ENCODE measurements at places on chromosomes 1 and 21.

- DNase-seq, result no peak
These were observed 11.6 kb downstream of the IFI6 start for GRCh38 chr1:27660300-27660835.

DNA sequence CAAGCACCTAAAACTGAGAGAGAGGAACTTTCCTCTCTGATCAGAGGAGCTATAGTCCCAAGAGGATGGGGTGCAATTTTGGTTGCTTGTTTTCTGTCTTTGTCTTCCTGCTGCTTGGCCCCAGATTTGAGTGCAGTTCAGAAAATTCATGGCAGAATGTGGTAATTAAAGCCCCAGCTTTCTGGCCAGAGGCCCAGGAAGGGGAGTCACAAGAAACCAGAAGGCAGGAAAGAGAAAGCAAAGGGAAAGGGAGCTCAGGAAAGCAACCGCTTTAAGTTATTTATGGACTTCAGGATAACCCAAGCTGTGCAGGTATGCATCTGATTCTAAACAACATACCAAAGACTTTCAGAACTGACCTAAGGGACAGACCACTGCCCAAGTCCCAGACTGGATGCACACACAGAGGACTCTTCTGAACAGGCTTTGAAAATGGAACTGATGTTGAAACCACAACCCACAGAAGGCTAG is 88.8 kb downstream of the ST3GAL3 start:
- peak; percentile 78 for DNase-seq

DNA sequence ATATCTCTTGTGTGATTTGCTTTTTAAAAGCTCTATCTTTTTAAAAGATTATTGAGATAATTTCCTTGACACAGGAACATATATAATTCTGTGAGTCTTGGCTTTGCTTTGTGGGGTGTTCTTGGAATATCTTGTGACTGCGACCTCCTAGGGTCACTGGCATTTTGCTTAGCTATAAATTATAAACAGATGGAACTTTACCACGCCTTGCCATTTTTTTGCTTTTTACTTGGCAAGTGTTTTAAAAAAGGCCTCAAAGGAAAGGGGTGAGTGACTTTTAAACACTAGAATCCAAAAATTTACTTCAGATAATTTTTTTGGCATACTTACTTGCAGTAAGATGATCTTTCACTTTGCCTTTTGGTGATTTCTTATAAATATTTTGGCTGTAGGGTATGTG is 43.6 kb downstream of the ALG6 start:
- no peak for DNase-seq

GRCh38 chr1:223847781-223848345 is 2.1 kb upstream of the TP53BP2 start:
- DNase-seq, result no peak

- no peak for DNase-seq
These were observed 4.7 kb upstream of the ETV3 start for GRCh38 chr1:157142765-157143423.

DNA sequence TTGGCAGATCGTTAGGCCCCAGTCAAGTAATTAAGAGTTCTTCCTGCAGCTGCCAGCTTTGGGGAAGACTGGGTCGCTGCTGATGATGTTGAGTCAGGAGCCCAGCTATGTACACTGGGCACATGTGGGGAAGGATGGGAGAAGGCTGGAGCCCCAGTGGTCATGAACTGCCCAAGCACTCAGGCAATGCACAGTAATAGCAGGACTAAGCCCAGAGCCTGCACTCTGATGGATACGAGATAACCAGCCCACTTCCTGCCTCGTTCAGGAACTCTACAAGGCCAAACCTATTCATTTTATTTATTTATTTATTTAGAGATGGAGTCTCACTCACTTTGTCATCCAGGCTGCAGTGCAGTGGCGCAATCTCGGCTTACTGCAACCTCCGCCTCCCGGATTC is 81.1 kb upstream of the BTG3 start:
- DNase-seq, result no peak

DNA sequence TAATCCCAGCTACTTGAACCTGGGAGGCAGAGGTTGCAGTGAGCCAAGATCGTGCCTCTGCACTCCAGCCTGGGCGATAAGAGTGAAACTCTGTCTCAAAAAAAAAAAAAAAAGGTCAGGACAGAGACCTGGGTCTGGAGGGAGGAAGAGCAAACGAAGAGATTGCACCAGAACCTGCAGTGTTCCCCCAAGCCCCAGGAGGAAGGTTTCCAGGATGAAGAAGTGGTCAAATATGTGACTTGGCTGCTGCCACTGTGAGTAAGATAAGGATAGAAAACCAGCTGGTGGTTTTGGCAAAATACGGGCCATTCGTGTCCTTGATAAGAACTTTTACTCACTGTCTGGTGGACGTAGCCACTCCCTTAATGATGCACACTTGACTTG is 42.2 kb downstream of the CLDN14 start:
- DNase-seq, result peak; percentile 73

DNA sequence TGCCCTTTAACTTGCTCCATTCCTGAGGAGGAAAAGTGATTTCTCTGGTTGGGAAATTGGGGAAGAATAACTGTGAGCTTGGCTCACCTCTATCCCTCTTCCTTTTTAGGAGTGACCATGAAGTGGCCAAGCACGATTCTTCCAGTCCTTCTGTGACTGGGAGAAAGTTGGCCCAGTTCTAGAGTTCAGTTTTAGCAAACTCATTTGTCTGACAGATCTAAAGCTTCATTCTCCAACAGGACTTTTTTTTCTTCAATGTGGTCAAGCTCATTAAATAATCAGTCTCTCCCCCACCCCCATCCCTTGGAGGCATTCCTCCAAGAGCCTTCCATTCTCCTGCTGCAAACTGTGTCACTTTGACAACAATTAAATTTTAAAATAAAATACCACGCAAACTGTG is 6.4 kb upstream of the AGL start:
- DNase-seq, result no peak

- peak; percentile 87 for DNase-seq
These were observed 329.2 kb downstream of the TGFB2 start for GRCh38 chr1:218674280-218674773.

GRCh38 chr1:200892546-200892945 is 2.2 kb upstream of the INAVA start:
- no peak for DNase-seq
